ENCODE measurements at places on chromosomes 2 and 18.
A peak's percentile ranks its signal among the peaks of the same experiment; 100 is the strongest.

- DNase-seq, result no peak
Measured at GRCh38 chr18:48090702-48091101, 160.2 kb upstream of the SMAD2 start.

DNA sequence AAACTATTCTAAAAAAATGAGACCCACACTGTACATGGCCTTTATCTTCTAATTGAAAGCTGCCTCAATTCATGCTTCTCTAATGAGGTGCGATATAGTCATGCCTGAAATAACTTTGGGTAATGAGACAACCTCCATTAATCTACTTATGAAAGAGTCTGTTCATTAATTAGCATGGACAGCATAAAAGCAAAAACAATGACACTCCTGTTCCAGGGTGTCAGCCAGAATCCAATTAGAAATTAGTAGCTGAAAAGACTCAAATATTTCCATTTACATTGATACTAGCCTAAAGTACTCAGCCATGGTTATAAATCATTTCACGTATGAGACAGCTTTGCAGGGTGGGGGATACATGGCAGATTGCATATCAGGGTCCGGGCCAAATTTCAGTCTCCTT, 288.7 kb downstream of the AKAIN1 start:
- no peak for DNase-seq

GRCh38 chr2:130251873-130252620, 53.8 kb upstream of the TUBA3E start:
- no peak for DNase-seq

DNA sequence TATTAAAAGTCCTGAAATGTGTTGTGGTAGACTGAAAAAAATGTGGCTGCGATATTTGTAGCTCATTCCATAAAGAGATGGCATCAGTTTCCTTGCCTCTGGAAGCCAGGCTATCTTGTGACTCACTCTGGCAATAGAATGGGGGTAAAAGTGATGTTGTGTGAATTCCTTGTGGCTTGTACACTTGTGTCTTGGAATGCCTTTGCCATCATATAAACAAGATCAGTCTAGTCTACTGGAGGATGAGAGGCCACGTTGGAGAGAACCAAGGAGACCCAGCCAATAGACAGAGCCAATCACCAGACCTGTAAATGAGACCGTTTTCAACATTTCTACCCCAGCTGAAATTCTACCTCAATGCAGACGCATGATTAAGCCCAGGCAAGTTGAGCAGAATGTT, 254.1 kb downstream of the TRIB2 start:
- DNase-seq, result no peak

DNA sequence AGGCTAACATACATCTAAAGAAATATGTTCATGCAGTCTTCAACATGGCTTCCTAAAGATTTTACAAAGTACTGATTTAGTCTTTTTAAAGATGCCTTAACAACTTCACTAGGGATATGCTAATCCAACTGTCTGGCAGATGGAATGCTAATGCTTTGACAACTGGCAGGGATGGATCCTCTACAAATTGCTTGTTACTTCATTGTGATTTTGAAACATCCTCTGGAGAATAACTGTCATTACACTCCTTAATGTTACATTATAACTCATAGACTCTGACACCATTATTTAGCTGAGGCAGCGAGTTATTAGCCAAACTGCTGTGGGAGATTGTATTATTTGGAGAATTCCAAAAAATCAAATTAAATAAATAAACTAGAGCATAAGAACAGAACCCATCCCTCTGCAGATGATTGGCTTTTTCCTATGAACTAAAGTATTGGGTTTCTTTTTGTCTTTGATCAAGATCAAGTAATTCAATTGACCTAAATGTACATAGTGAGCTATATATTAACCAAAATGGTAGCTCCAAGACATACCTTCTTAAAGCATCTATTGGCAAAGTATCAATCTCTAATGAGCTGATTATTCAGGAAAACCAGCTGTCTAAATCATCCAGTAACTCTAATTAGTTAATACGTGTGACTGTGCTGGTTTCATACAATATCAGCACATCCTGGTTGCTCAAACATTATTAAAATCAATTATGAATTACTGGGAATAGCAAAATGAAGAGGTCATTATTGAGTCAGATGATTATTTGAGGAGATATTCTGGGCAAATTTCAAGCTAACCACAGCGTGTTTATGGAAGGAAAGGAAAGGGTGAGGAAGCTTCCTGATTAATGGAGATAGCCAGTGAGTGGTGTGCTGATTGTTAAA, 321.3 kb upstream of the TFPI start:
- peak; percentile 80 for DNase-seq

DNA sequence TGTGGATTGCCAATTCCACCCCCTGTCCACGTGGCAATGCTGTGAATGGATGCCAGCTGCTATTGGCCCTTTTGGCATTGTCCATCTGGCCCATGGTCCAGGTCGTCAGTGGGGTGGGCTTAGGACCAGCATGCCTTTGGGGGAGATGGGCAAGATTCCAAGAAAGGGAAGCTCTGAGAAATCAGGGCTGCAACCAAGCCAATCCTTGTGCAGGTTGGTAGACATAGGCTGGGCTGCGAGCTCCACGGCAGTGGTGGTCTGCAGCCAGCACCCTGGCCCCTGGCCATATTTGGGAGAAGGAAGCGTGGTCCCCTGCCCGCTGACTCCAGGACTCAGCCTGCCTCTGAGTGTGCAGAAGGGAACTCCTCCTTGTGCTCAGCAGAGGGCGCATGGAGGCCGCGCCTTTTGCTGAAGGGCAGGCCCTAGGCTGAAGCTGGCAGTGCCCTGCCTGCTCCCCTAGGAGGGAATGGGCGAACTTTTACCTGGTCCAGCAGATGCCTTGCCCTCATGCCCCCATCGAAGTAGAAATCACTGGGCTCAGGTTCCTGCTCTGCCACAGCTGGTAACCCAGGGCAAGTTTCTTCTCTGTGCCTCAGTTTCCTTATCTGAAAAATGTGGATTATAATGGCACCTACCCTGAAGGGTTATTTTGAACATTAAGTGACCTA, 5.4 kb downstream of the SPR start:
- peak; percentile 52 for DNase-seq

DNA sequence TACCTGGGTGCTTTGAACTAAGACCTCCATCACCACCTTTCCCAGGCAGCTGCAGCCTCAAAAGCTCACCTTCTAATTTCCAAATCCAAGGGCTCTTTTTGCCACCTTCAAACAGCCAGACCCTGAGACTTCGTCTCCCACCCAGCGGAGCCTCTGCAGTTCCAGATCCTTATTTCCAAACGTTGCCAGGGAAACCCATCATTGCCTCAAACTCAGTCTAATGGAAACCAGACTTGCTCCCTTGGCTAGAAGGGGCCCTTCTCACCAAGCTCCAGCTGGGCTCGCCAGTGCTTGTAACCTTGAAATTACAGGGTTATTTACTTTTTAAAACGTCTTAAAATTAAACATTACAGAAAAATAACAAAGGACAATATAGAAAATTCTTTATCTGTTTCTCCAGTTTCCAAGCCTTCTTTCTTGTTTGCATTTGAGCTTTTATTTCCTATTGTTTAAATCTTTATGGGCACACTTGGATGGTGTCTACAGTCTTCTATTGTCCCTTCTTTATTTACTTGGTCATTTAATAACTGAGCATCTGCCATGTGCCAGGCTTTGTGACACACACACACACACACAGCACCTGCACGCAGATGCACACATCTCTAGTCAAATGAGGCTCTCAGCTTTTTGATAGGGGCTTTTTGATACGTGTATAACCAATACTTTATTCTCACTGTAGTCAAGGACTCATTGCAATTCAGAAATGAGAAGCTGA, 36.1 kb downstream of the TRPM8 start:
- DNase-seq, result no peak

Data from right lung (tissue), 10 donors.